ENCODE measurements at places on chromosomes 6 and 20. TPM values are rescaled to one million over a fixed set of nuclear protein-coding genes. Genes with fewer than 3 reads are reported as not detected.

Gene DACT2
- total RNA-seq: 1.8 TPM

Gene FAM209B
- total RNA-seq: 1.5 TPM

Gene SLC22A3
- total RNA-seq: not detected

Gene SLC29A1
- total RNA-seq: 144 TPM

- DNase-seq: no peak
These were observed 136.3 kb upstream of the GRIK2 start for GRCh38 chr6:101257163-101257562.

DNA sequence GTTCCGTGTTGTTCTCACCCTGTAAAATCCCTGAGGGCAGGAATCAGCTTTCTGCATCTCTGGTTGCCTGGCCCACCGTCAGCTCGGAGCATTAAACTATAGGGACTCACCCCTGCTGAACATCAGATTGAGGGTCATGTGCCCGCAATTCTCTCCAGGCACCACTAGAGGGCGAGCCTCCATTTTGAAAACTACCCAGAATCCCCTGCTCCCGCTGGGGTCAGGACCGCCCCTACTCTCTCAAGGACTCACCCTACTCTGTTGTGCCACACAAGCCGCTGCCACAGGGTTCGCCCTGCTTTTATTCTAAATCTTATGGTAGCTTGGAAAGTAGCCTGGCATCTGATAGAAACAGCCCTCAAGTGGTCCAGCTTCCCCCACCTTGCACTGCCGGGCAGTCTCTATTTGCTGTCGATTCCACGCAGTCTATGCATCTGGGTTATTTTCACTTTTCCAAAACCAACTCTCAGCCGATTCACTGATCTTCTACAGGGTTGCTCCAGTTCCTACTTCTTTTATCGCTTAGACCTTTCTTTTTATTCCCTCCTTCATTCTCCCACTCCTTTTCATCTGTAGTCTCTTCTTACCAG, 244.1 kb upstream of the QKI start:
- DNase-seq: peak; percentile 72

DNA sequence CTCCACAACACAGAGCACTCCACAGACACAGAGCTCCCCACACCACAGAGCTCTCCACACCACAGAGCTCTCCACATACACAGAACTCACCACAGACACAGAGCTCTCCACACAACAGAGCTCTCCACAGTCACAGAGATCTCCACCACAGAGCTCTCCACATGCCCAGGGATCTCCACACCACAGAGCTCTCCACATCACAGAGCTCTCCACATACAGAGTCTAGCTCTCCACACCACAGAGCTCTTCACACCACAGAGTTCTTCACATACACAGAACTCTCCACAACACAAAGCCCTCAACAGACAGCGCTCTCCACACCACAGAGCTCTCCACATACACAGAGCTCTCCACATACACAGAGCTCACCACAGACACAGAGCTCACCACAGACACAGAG, 55.3 kb downstream of the ERMARD start:
- DNase-seq: no peak

DNA sequence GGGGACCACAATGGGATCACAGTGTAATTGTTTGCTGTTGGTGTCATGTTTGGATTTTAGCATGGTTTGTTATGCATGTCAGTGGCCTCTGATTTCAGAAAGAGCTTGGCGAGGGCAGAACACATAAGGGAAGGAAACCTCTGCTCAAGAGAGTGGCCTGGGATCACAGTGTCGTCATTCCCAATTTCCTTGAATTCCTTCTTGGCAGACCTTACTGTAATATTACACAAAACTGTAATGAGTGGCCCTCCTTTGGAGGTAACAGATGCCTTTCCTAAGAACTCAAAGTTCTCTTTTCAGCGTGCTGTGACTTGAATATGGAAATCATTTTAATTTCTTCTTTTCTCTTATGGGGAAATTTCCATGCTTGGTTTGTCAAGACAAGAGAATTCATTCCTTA, 46.9 kb downstream of the JAG1 start:
- DNase-seq: no peak

DNA sequence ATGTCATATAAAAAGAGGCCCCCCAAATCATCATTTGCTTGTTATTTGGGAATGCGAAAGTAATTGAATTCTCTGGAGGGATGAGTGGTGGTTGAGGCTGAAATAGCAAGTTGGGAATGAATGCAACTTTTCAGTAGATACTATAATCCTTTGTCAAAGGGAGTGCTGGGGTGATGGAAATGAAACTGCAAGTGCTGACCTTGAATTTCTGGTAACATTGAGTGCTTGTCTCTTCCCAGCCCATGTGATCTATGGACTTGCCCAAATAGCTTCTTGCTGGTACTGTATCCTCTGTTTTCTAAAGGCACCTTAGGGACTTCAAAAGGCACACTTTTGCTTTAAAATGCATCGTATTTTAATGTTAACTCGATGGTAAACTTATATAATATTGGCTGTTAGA, 14.8 kb downstream of the PAQR8 start:
- DNase-seq: no peak
